ENCODE measurements at places on chromosomes 2 and 18. TPM values are rescaled to one million over a fixed set of nuclear protein-coding genes. Genes with fewer than 3 reads are reported as not detected.

Gene C2orf15
- total RNA-seq = 0.22 TPM

Gene NCKAP5
- 7.9 TPM for total RNA-seq

Gene DNAJC5G
- 2.3 TPM for total RNA-seq

Gene POLR1B
- total RNA-seq = 9.1 TPM

Gene SLC4A3
- total RNA-seq = 503 TPM

Gene DCTN1
- 149 TPM for total RNA-seq

Gene FKBP1B
- total RNA-seq = 3.1 TPM

Gene C2orf66
- not detected for total RNA-seq

Gene TWIST2
- 1.9 TPM for total RNA-seq

Gene SLC5A7
- 0.19 TPM for total RNA-seq

Gene PAX8
- total RNA-seq = 0.35 TPM

Gene METAP1D
- 6.9 TPM for total RNA-seq

Gene MXD1
- total RNA-seq = 5.1 TPM

Gene HSBP1L1
- total RNA-seq = 13.8 TPM

Gene KCNK3
- 2.7 TPM for total RNA-seq

Gene EMILIN1
- 17.4 TPM for total RNA-seq

Gene COL4A3
- total RNA-seq = 5.8 TPM

Gene ABHD1
- 4.0 TPM for total RNA-seq

Gene FAP
- 0.62 TPM for total RNA-seq

Gene STON1
- 8.1 TPM for total RNA-seq

Gene IMMT
- total RNA-seq = 301 TPM

Gene GPR45
- not detected for total RNA-seq

Gene FBXO41
- 0.51 TPM for total RNA-seq

Gene GALNT5
- 0.16 TPM for total RNA-seq

Gene SLC30A3
- 10.4 TPM for total RNA-seq

Gene REG3A
- not detected for total RNA-seq

Gene MROH2A
- not detected for total RNA-seq

Gene UGT1A8
- total RNA-seq = not detected

Gene THUMPD2
- 5.7 TPM for total RNA-seq

Gene ANKRD30B
- not detected for total RNA-seq

Gene ALLC
- not detected for total RNA-seq

Gene STARD6
- total RNA-seq = not detected

Gene ANKRD30BL
- not detected for total RNA-seq

Gene ABCG8
- 0.11 TPM for total RNA-seq

Gene SLC9A2
- total RNA-seq = not detected

Gene SLC38A11
- total RNA-seq = 0.48 TPM

Gene ALPI
- not detected for total RNA-seq

Gene TXNDC9
- 16.6 TPM for total RNA-seq

Gene FAM98A
- total RNA-seq = 66.6 TPM

Gene AFTPH
- 12.3 TPM for total RNA-seq

Gene CHCHD5
- total RNA-seq = 18.7 TPM

Gene MLPH
- total RNA-seq = 80.9 TPM

Gene NYAP2
- not detected for total RNA-seq

Gene FAM237A
- not detected for total RNA-seq

Gene SERPINB13
- total RNA-seq = not detected

Gene SERPINB4
- not detected for total RNA-seq

Gene INSIG2
- 16.2 TPM for total RNA-seq

Gene TCF7L1
- 9.3 TPM for total RNA-seq

Gene DQX1
- total RNA-seq = not detected

Gene PARD3B
- total RNA-seq = 6.8 TPM

Gene PPP1R1C
- 21.4 TPM for total RNA-seq

Gene C2orf72
- total RNA-seq = 0.05 TPM

Gene MARS2
- total RNA-seq = 6.6 TPM
